ENCODE measurements at places on chromosomes 7 and 10.

DNA sequence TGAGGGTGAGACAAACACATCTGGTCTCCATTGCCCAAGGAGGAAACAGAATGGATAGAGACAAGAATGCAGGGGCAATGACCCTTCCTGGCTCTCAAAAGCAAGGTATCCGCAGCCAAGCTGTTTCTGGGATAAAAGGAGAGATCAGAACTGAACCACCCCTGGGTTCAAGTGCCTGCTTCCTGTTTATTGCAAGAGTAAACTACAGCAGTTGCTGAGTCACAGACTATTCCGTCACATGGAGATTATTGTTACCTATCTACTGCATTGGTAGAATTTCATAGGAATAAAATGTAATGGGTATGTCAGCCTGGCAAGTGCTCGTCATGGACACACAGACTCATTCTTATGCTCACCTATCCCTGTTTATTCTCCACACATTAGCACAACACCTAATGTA is 821.6 kb downstream of the GRID1 start:
- no peak for DNase-seq

- DNase-seq: no peak
Measured at GRCh38 chr10:132612571-132613504, 75.3 kb downstream of the INPP5A start.

- no peak for DNase-seq
Measured at GRCh38 chr10:114761205-114762193, 60.1 kb upstream of the FHIP2A start.

DNA sequence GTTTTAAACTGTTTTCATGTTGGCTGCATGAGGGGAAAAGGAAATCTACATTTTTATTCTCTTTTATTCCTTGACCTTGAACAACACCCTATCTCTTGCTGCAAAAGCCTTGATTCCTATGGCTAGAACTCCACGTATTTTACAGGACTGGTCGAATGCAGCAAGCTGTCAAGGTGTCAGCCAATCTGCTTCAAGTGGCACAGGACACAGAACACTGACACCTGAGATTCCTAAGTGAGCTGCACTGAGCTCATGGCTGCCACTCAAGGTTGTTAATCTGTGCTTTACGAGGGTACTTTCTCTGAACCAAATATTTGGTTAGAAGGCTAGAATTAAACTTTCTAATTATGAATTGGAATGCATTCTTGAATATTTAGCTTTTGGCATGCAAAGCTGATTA is 349.7 kb upstream of the COBL start:
- DNase-seq: no peak

GRCh38 chr7:120442838-120443237 is 169.9 kb downstream of the KCND2 start:
- DNase-seq: no peak
